Activated T-helper 1 cell treated with anti-CD3 and anti-CD28 coated beads, Interleukin-12 subunit alpha, Interleukin-12 subunit beta, Interleukin-2, Interleukin-4 antibody, amounts not matched to agents 30 ng/mL and 10 ng/mL and 1 ng/mL, durations not matched to agents 14 hours and 24 hours and 36 hours (primary cell): ENCODE measurements at places on chromosomes 16 and 17.

DNA sequence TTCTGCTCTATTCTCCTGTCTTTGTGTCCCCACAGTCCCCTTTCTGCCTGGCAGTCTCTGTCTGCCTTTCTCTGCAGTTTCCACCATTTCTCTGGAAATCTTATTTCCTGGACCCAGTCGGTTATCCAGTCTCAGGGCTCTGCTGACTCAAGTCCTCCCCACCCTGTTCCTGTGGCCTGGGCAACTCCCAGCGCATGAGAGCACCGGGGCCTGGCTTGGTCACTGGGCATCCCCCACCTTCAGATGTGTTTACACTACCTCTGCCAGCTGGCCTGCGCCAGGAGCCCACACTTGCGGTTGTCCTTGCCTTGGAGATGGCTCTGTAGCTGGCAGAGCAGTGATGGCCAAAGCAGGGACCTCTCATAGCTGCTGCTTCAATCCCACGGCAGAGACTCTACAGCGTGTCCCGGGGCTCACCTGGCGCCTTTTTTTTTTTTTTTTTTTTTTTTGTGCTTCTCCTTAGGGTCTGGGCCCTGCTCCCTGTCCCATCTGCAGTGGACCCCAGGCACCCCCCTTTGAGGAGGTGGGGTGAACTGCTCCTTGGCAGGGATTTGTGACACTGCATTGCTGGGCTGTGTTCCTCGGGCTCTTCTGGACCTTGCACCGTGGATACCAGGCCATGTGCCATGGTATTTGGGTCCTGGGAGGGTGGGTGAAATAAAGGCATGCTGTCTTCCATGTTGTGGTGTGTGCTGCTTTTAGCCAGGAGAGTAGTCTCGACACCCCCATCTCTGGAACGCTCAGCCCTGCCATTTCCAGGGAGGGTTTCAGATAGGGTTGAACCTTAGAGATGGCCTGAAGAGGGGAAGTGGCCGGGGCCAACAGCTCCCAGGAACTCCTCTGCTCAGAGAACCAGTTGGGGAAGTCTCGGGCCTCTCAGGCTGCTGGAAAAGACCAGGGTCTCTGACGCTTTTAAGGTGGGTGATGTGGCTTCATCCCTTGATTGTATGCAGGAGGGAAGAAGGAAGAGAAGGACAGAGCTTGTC is 17.5 kb downstream of the GUCY2D start:
- DNase-seq, result no peak

GRCh38 chr17:19755821-19756510 is 7.9 kb upstream of the ALDH3A1 start:
- DNase-seq, result no peak

DNA sequence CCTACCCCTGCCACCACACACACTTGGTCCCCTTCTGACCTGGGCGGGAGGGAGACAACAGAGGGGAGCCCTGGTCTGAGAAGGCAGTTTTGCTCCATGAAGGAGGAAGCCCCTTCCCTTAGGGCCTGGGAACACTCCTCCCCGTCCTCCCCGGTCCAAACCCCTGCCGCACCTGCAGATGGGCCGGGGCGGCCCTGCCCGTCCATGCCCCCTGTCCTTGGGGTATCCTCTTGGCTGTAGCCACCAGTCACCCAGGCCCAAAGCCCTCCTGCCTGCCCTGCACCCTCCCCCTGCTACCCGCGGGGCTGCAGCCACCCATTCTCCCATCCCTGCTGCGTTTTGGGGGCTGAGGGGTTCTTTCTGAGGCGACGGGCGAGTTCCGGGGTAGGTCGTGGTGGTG is 33.9 kb downstream of the GSE1 start:
- no peak for DNase-seq

DNA sequence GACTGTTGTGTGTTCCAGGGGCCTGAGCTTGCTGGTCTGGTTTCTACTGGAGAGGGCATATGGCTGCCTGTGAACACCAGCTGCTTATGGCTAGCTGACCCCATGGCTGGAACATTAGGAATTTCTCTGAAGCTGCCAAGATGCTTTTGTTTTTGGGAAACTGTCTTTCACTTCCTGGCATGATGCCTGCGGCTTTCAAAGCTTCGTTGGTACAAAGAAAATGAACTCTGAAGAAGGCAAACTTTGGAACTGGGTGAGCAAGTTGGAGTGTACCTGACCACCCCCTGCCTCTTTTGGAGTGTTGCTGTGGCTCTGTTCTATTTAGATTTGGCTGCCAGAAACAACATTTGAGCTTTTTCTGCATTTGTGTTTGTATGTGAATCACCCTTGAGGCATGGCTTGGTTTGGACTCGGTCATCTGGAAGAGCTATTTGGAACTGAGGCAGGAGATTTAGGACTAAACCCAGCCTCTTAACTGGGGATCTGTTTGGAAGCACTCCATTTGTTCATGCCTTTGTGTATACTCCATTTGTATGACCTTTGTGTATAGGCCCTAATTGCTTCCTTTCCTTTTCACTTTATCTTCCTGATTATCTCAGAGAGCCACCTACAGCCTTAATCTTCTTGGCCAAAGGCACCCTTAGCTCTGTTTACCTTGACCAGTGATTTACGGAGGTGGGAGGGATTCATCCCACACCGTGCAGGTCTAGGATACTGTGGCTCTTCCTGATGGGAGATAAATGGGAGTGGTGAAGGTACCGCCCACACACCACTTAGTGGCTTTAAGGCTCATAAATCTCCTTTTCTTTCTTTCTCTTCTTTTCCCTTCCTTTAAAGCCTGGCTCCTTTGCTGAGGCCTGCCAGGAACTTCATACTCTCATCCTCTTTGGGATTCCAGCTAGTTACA is 7.3 kb upstream of the CPHXL start:
- no peak for DNase-seq

- no peak for DNase-seq
Observed at GRCh38 chr17:1160591-1161390, 19.0 kb downstream of the ABR start.

- DNase-seq, result no peak
Observed at GRCh38 chr16:48535369-48535787, 74.6 kb downstream of the N4BP1 start.

DNA sequence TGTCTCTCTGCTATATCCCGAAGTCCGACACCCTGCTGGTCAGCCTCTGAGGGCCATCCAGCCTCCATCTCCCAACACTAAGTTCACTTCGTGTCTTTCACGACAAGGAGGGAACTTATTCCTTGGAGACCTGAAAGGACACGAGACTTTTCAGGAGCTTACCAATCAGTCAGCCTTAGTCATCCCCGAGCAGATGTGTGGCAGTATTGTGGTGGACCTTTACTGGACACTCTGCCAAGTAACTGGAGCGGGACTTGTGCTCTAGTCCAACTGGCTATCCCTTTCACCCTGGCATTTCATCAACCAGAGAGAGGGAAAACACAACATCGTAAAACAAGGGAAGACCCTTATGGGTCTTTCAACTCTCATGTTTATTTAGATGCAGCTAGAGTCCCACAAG is 87.1 kb downstream of the EMP2 start:
- no peak for DNase-seq

- DNase-seq, result no peak
Observed at GRCh38 chr17:31456814-31457213, 65.3 kb downstream of the RAB11FIP4 start.

DNA sequence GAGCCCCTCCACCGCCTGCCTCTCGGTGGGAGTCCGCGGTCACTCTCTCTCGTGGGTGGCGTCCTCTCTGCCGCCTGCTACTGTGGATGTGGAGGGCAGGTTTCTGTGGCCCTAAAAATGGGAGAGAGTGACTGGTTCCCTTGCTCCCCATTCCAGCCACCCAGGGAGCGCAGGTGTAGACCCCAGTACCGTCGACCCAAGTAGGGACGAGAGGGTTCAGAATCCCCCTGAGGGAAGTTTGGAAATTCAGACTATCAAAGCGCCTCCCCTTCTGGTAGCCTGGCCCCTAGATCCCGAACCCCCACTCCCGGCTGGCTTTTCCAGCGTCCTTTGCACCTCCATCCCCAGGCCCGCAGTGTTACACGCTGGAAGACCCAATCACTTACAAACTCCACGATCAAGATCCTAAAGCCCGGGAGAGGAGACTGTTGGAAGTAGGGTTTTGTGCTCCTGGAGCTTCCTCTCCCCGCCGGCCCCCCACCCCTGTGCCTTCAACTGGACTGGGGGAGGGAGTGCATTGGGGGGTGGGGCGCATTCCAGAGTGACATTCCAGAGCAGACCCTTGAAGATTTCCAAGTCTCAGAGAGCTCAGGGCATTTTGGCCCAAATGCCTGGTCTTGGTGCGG is 991 bp downstream of the GPRC5C start:
- no peak for DNase-seq

DNA sequence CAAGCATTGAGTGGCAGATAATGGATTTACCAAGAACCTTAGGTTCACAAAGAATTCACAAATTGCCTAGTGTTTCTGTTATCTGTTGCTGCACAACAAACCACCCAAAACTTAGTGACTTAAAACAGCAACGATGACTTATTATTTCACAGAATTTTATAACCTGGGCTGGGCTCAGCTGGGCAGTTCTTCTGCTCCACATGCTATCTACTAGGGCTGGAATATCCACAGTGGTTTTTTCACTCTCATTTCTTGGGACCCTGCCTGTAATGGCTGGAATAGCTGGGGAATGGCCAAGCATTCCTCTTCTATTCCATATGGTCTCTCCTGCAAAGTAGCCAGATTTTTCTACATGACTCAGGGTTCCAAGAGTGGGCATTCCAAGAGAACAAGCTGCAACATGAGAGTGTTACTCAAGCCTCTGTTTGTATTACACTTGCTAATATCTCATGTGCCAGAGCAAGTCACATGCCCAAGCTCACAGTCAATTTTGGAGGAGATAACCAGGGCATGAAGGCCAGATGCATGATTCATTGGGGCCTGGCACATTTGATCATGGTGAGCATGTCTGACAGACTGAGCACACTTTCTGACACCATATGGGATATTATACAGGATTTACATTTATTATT is 4.9 kb upstream of the PSMD7 start:
- DNase-seq, result no peak

DNA sequence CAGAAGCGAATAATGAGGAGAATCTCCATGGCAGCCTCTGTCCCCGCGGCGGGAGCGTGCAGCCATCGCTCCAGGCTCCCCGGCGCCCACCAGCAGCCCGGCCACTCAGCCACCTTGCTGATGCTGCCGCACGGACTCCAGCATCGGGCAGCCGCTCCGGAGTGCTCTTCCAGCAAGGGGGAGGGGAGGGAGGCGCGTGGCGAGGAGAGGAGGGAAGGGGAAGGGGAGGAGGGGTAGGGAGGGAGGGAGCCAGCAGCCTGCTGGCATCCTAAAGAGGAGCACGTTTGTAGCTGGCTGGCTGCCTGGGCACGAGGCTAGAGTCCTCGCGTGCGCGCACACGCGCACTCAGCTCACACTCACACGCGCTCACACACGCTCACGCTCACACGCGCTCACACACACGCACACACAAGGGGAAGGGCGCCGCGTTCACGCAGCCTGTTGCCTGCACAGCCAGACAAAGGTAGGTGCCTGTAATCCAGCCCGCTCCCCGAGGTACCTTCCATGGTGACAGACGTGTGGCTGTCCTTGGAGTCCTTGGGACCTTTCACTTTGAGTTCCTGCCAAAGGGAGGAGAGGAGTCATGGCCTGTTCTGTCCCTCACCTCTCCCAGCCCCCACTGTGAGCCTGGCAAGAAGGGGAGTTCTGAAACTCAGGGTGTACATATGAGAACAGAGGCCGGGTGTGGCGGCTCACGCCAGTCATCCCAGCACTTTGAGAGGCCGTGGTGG is 82.1 kb downstream of the TIMM22 start:
- DNase-seq, result no peak
